ENCODE measurements at places on chromosomes 12 and 14. TPM values are rescaled to one million over a fixed set of nuclear protein-coding genes. Genes with fewer than 3 reads are reported as not detected.
A peak's percentile ranks its signal among the peaks of the same experiment; 100 is the strongest.

DNA sequence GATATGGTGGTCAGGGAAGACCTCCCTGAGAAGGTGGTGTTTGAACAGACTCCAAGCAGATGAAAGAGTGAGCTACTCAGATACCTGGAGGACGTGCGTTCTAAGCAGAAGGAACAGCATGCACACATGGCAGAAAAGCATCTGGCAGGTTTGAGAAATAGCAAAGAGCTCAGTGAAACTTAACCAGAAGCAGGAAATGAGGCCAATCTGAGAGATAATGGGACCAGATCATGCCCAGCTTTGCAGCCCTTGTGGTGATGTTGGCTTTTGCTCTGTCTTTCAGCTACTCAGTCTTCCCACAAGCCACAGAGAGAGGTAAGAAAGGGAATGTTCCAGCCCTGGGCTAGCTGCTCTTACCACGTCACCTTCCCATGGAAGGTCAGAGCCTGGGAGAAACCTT, 176.3 kb upstream of the GSC start:
- H3K27me3 ChIP-seq = peaks cover 3% of the 10 kb centered on the region
- no peaks in the 10 kb centered on the region for H3K36me3 ChIP-seq
- no peaks in the 10 kb centered on the region for H3K4me1 ChIP-seq
- H3K27ac ChIP-seq = no peak overlapping the region

GRCh38 chr12:56398324-56398723, 35.7 kb upstream of the APOF start:
- H3K4me1 ChIP-seq = no peaks in the 10 kb centered on the region
- H3K36me3 ChIP-seq = no peaks in the 10 kb centered on the region
- no peak overlapping the region for H3K4me3 ChIP-seq
- no peak for DNase-seq
- no peaks in the 10 kb centered on the region for H3K27me3 ChIP-seq
- H3K27ac ChIP-seq = no peak overlapping the region

DNA sequence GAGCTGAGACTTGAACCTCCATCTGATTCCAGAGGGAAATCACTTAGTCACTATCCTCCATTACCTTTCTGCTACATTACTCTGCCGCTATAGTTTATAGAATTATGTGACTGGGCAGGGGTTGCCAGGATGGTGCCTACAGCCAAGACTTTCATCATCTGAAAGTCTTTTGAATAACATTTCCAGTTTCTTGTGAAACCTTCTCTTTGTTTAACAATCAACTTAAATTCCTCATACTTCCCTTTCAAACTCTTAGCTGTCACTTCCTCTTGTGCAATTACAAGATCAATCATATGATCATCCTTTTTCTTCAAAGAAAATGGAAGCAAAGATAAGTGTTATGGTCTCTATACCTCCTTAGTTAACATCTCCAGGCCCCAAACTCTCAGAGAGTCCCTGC, 25.4 kb upstream of the PELI2 start:
- peak overlapping the region; percentile 65 for H3K27ac ChIP-seq
- no peaks in the 10 kb centered on the region for H3K36me3 ChIP-seq
- H3K4me3 ChIP-seq = no peak overlapping the region
- DNase-seq = no peak
- no peaks in the 10 kb centered on the region for H3K27me3 ChIP-seq

- H3K4me1 ChIP-seq = no peaks in the 10 kb centered on the region
- H3K27ac ChIP-seq = no peak overlapping the region
- H3K27me3 ChIP-seq = no peaks in the 10 kb centered on the region
- DNase-seq = no peak
- H3K4me3 ChIP-seq = no peak overlapping the region
Measured at GRCh38 chr14:68349900-68350629, 442.8 kb downstream of the ZFP36L1 start.

DNA sequence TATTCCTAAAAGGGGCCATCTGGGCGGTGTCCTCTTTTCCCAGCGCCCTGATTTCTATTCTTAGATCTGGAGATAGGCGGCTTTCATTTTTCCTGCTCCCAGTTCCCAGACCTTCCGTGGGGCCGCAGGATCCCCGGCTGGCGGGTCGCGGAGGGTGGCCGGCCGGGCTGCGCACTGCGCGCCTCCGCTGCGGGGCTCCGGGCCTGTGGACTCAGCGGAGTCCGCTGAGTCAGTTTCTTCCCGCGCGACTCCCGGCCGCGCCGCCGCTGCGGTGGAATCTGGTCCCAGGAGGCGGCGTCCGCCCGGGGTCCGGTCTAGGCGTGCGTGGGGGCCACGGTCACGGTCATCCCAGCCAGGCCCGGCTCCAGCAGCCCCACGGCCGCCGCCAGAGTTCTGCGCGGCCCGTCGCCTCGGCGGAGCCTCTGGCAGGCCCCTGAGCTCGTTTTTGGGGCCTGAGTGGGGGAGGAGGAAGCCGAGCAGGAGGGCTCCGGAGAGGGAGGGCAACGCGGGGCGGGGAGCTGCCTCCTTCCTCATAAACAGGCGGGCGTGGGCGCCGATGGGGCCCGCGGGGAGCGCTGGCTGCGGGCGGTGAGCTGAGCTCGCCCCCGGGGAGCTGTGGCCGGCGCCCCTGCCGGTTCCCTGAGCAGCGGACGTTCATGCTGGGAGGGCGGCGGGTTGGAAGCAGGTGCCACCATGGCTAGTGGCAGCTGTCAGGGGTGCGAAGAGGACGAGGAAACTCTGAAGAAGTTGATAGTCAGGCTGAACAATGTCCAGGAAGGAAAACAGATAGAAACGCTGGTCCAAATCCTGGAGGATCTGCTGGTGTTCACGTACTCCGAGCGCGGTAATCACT, at the start of gene LRRK2:
TSS of gene LRRK2 (plus strand) at position 559 of the 853 bp plus-strand sequence. CDS start at position 694, 135 bp downstream.
- peak within 1 kb of the TSS; percentile 67 for H3K4me3 ChIP-seq
- no peaks in the 10 kb centered on the region for H3K36me3 ChIP-seq
- peak; percentile 95 for DNase-seq
- no peaks in the 10 kb centered on the region for H3K27me3 ChIP-seq

- DNase-seq = no peak
- no peak overlapping the region for H3K27ac ChIP-seq
- no peaks in the 10 kb centered on the region for H3K36me3 ChIP-seq
- H3K4me1 ChIP-seq = peaks cover 19% of the 10 kb centered on the region
Measured at GRCh38 chr14:25044106-25044698, 5.7 kb downstream of the STXBP6 start.

DNA sequence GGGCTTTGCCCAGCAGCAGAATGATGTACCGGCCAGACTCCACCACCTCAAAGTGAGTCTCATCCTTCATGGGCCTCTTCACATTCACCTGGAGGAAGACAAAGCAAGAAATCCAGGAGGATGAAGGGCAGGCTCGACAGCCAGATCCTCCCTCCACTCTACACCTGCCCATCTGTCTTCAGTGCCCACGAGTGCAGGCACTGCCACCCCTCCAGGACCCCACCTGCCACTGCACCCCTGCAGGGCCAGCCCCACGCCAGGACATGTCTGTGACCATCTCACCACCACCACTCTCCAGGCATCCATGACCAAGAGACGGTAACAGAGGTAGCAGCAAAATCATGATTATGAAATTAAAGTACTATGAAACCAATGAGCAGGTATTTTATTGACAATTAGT, 84.3 kb upstream of the ANO2 start:
- H3K36me3 ChIP-seq = peaks cover 27% of the 10 kb centered on the region
- H3K4me3 ChIP-seq = no peak overlapping the region
- H3K27me3 ChIP-seq = no peaks in the 10 kb centered on the region
- DNase-seq = no peak
- H3K27ac ChIP-seq = no peak overlapping the region

- no peak overlapping the region for H3K4me3 ChIP-seq
Measured at GRCh38 chr14:76329951-76330350, 46.0 kb upstream of the ESRRB start.

- no peak overlapping the region for H3K4me3 ChIP-seq
- no peaks in the 10 kb centered on the region for H3K4me1 ChIP-seq
- H3K27ac ChIP-seq = no peak overlapping the region
- DNase-seq = no peak
- no peaks in the 10 kb centered on the region for H3K36me3 ChIP-seq
Measured at GRCh38 chr14:21182166-21182565, 26.3 kb upstream of the OR5AU1 start.

- peaks cover 41% of the 10 kb centered on the region for H3K4me1 ChIP-seq
- no peaks in the 10 kb centered on the region for H3K36me3 ChIP-seq
- H3K4me3 ChIP-seq = no peak overlapping the region
- no peaks in the 10 kb centered on the region for H3K27me3 ChIP-seq
- no peak for DNase-seq
Measured at GRCh38 chr12:43762596-43762995, 3.8 kb downstream of the IRAK4 start.

- H3K4me1 ChIP-seq = peaks cover 4% of the 10 kb centered on the region
- no peaks in the 10 kb centered on the region for H3K36me3 ChIP-seq
- no peak for DNase-seq
- no peak overlapping the region for H3K27ac ChIP-seq
- no peaks in the 10 kb centered on the region for H3K27me3 ChIP-seq
Measured at GRCh38 chr14:38125481-38126037, 82.1 kb upstream of the SSTR1 start.

GRCh38 chr12:75305412-75306332, 24.5 kb downstream of the CAPS2 start:
- H3K27me3 ChIP-seq = no peaks in the 10 kb centered on the region
- no peaks in the 10 kb centered on the region for H3K4me1 ChIP-seq
- DNase-seq = no peak
- H3K27ac ChIP-seq = no peak overlapping the region
- no peaks in the 10 kb centered on the region for H3K36me3 ChIP-seq

- H3K27ac ChIP-seq = no peak overlapping the region
- H3K27me3 ChIP-seq = no peaks in the 10 kb centered on the region
- no peaks in the 10 kb centered on the region for H3K36me3 ChIP-seq
Measured at GRCh38 chr14:64637735-64638473, 66.3 kb upstream of the PLEKHG3 start.

DNA sequence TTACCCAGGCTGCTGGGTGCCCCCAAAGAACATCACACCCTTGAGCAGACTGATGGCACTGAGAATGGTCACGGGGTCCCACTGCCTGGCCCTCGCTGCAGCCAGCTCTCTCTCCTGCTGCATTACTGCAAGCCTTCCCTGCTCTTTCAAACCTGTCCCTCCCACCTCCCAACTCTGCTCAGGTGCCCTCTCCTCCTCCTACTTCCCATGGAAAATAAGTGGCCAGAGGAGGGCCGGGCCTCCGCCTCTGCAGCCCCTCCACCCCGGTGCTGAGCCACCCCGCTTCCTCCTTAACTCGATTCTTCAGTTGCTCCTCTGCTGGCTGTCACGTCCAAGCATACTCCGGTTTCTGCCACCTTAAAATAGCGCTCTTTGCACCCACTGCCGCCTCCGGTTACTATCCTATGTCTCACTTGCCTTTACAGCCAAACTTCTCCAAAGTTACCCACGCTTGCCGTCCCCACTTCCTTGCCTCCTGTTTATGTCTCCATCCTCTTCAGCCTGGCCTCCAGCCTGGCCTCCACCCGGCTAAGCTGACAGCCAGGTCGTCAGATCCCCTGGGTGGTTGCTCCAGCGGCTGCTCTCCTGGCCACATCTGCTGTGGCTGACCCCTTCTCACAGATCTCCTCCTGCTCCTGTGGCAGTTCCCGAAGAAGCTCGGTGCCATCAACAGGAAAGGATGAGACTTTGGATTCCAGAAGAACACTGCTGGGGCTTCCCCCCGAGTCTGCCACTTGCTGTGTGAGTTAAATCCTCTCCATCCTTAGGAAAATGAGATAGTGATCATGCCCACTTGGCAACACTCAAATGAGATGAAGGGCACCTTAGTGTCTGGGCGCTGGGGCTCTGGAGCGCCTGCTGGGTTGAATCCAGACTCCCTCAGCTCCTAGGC, 7.7 kb downstream of the SMIM41 start:
- H3K27ac ChIP-seq = no peak overlapping the region
- no peak overlapping the region for H3K4me3 ChIP-seq
- peaks cover 15% of the 10 kb centered on the region for H3K4me1 ChIP-seq
- H3K36me3 ChIP-seq = no peaks in the 10 kb centered on the region
- peaks cover 5% of the 10 kb centered on the region for H3K27me3 ChIP-seq

GRCh38 chr12:50686976-50687375, 76.9 kb upstream of the ATF1 start:
- peaks cover 93% of the 10 kb centered on the region for H3K36me3 ChIP-seq
- no peak for DNase-seq
- H3K27me3 ChIP-seq = no peaks in the 10 kb centered on the region
- H3K4me1 ChIP-seq = no peaks in the 10 kb centered on the region
- no peak overlapping the region for H3K4me3 ChIP-seq

GRCh38 chr12:46369474-46370379, 2.8 kb downstream of the SLC38A2 start:
- H3K4me3 ChIP-seq = peak overlapping the region; percentile 90
- peaks cover 65% of the 10 kb centered on the region for H3K36me3 ChIP-seq
- peaks cover 71% of the 10 kb centered on the region for H3K4me1 ChIP-seq
- no peaks in the 10 kb centered on the region for H3K27me3 ChIP-seq
- peak overlapping the region; percentile 92 for H3K27ac ChIP-seq

GRCh38 chr12:59733200-59733599, 137.4 kb downstream of the SLC16A7 start:
- no peak overlapping the region for H3K4me3 ChIP-seq
- no peaks in the 10 kb centered on the region for H3K4me1 ChIP-seq
- no peak overlapping the region for H3K27ac ChIP-seq
- no peaks in the 10 kb centered on the region for H3K27me3 ChIP-seq
- no peaks in the 10 kb centered on the region for H3K36me3 ChIP-seq

- H3K4me1 ChIP-seq = no peaks in the 10 kb centered on the region
- no peak for DNase-seq
- no peaks in the 10 kb centered on the region for H3K27me3 ChIP-seq
- H3K4me3 ChIP-seq = no peak overlapping the region
- no peaks in the 10 kb centered on the region for H3K36me3 ChIP-seq
Measured at GRCh38 chr14:64870160-64870559, 9.5 kb downstream of the SPTB start.

DNA sequence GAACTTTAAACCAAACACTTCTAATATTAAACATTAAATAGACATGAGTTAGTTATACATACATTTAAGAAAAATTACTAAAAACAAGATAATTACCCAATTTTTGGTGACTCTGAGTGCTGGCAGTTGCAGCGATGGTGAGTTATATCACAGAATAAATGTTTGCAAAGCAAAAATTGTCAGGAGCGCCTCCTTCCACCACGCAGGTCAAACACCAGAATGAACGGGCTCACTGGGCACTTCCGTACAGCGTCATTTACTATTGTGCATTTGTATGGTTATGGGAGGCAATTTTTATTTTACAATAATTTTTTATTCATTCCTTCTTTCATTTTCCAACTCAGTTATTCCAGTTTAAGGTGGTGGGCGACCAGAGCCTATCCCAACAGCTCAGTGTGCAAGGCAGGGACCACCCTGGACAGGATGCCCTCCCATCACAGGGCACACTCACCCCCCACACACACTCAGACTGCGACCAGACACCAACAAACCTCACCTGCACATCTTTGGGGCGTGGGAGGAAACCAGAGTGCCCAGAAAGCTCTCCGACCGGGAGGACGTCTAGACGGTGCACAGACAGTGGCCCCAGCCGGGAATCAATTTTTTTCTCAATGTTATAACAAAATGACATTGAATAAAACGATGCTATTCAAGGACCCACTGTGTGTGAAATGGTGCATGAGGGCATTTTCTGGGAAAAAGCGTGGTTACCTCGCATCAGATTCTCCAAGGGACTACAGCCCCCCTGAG, 67.2 kb downstream of the TESC start:
- DNase-seq = no peak
- no peaks in the 10 kb centered on the region for H3K4me1 ChIP-seq
- H3K4me3 ChIP-seq = no peak overlapping the region
- peaks cover 32% of the 10 kb centered on the region for H3K36me3 ChIP-seq

PLEKHG7 gene
- 1.6 TPM for total RNA-seq

NPFF gene
- total RNA-seq = not detected

POLR3B gene
- total RNA-seq = 9.6 TPM

SPTSSA gene
- 47.6 TPM for total RNA-seq

RFLNA gene
- 0.50 TPM for total RNA-seq

SPX gene
- 0.59 TPM for total RNA-seq

CLEC6A gene
- 3.4 TPM for total RNA-seq

COL2A1 gene
- not detected for total RNA-seq

SDR9C7 gene
- not detected for total RNA-seq

AHNAK2 gene
- 10.8 TPM for total RNA-seq

ZNF385A gene
- 28.3 TPM for total RNA-seq
